ENCODE measurements at places on chromosomes 12 and 14.

DNA sequence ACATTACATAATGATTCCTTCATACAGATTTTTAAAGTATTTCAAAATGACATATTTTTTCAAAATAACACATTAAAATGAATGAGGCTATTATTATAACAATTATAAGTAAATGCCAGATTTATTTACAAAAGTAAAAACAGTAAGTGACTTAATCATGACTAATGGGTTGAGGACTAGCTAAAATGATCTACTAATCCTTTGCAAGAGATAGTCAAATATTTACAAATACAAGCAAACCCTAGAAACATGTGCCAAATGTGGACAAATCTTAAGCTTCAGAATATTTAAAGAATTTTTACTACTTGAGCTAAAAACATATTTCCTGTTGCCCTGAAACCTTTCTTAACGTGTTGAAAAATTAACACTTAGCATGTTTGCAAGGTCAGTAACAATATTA is 74.8 kb downstream of the KIF21A start:
- DNase-seq, result no peak

- DNase-seq, result no peak
Measured at GRCh38 chr12:39671898-39672875, 52.6 kb upstream of the ABCD2 start.

DNA sequence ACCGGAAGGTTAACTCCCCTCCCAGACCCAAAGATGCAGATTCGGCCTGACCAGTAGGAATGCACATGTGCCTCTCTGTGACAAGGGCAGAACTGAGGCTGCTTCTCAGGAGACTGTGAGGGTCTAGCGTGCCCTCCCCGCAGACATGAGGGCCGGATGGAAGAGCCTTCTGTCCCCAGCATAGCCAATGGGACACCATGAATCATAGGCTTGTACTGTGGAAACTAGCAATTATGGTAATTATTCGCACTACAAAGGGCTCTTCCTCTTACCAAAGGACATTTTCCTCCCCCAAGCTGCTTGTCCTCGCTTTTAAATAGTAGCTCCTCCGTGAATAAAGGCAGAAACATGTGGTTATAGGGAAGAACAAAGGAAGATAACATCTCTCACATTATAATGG is 6.2 kb downstream of the COA8 start:
- peak; percentile 97 for DNase-seq

DNA sequence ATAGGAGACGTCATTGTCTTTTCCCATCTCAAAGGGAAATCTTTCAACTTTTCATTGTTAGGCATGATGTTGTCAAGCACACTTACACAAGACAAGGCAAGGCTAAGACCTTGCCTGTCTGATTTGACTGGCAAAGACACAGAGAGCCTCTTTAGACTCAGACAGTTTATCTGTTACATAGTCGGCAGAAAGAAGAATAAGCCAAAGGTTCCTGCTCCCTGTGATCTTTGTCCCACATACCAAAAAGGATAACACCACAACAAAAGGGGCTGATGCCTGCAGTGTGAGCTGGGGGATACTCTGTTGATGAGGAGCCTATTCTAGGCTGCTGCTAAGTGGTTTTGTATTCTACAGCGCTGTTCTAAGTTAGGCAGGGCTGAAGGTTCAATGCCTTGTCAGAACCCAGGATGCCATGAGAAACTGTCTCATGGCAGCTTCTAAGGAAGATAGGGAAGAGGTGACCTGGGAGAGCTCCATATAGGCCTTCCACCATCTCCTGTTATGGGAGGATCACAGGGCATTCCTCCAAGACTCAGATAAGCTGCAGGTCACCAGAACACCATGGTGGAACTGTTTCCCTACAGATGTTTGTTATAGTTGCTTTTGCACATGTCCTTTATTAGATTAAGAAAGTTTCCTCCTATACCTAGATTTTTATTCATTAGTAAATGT is 12.7 kb downstream of the ERC1 start:
- no peak for DNase-seq

DNA sequence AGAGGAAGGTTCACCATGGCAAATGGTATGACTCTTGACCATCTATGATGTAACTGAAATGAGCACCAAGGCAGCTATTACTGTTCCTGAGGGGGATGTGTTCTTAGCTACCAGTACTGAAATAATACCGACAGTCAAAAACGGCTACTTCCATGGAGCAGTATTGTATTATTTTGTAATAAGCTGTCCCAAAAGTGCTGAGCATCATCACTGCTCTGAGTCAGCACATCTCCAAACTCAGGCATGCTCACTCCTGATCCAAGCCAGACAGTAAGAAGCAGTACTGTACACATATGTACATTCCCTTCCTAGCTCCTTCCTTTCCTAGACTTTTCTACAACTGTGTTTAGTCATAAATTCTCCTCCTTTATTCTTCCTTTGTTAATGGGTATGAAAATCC is 8.6 kb downstream of the VTI1B start:
- no peak for DNase-seq

All from NCI-H2227 treated with DMSO at 0.1 percent for 48 hours (cell line).